ENCODE measurements at places on chromosomes 1 and 21. TPM values are rescaled to one million over a fixed set of nuclear protein-coding genes. Genes with fewer than 3 reads are reported as not detected.
A peak's percentile ranks its signal among the peaks of the same experiment; 100 is the strongest.

DNA sequence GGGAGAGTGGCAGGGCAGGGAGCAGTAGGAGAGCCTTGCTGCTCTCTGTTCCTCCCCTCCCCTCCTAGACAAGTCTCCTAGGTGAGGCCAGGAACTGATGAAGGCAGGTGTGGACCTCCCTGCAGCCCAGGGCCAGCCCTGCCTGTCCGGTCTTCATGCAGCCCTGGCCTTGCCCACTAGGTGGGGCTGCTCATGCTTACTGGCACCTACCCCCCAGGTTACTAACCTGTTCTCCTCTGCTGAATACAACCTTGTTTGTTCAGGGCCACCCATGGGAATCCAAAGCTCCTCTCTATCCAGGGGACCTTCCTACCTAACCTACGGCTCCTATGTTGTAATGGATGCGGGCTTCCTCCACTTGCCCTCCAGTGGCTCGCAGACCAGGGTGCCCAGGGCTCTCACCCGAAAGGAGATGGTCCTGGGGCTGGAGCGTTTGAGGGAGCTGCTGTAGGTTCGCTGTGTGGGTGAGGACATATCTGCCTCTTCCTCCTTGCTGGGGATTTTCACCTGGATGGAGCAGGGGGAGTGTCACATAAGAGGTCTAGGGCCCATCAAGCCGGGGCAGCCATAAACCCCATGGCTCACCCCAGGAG is 7.9 kb upstream of the TNNT2 start:
- DNase-seq: no peak

DNA sequence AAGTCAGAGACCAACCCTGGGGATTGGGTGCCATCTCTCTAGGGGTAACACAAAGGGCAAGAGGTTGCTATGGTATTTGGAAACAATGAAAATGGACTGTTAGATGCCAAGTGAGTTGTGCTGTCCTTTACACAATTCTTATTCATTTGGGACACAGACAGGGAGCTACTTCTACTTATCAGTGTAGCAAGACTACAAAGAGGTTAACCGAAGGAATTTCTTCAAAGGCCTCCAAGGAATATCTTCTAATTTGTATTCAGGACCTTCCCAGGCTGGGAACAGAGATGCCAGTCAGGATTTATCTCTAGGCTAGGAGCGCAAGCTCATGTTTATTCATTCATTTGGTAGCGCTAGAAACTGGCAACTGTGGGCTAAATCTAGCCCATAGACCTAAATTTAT is 2.6 kb downstream of the NAXE start:
- DNase-seq: no peak

GRCh38 chr1:12185918-12186678 is 19.3 kb downstream of the TNFRSF1B start:
- DNase-seq: no peak

The MNDA gene
- total RNA-seq: 2.0 TPM

DNA sequence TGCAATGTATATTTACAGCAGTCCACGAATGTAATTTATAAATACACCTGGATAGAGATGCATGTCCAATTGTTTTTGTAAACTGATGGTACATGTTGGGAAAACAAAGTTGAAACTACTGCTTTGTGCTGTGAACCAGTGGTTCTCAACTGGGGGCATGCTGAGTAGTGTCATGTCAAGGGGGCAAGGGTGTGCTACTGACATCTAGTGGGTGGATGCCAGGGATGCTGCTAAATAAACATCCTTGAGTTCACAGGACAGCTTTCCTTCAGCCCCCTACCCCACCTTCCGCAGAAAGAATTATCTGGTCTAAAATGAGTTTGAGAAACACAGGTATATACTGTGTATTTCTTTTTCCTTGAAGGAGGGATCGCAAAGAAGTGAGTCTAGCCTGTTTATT is 95.9 kb downstream of the RASAL2 start:
- DNase-seq: peak; percentile 1

DNA sequence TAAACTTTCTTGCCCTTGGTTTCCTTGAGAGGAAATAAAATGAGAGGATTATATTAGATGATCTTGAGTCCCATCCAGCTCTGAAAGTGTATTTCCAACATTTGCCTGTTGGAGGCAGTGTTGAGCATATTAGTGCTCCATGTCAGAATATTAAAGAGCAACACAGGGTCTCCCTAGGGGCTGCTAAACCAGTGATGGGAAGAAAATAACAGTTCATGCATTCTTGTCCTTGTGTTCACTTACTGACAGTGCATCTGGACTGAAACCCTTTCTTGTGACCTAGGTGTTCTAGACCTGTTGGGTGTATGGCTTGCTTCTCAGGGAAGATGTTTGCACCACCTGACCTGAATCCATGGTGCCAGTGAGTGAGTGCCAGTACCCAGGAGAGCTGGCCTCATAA is 124.7 kb upstream of the KIAA0040 start:
- DNase-seq: no peak

- DNase-seq: peak; percentile 12
These were observed 45.5 kb downstream of the GRIK3 start for GRCh38 chr1:36988741-36989193.

DNA sequence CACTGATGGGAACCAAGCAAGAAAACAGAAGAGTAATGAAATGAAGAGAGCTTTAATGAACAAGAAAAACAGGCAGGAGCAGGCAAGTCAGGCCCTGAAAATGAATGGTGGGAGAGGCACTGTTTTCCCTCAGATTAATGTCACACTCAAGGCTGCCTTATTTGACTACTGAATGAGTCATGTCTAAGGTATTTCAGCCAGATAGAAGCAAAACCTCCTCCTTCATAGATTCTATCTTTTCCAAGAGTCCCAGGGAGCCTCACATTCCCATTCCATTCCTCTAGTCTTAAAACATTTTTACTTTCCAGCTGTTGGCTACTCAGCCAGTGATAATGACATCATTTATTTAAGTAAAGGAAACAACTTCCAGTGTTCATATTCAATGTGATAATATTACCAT is 228.4 kb upstream of the NRIP1 start:
- no peak for DNase-seq

DNA sequence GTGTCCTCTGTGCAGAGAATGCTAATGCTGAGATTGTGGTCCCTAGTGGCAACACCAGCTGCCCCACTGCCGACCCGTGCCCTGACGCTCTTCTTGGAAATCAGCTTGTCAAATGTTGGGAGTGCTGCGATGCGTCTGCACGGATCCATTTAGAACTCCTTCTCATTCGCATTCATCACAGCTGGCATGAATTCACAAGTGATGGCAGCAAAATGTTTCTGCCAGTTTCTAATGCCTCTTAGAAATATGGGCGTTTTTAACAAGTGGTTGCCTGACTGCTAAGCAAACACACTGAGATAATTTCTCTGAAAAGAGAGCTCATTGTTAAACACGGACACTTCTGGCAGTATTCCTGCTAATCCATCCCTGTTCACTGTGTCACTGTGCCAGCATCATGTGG is 131.9 kb upstream of the KCNJ6 start:
- DNase-seq: no peak

The NPR1 gene
- total RNA-seq: 0.41 TPM

- no peak for DNase-seq
These were observed 150.8 kb upstream of the SGIP1 start for GRCh38 chr1:66383168-66383567.

- DNase-seq: no peak
These were observed 23.6 kb downstream of the XCL2 start for GRCh38 chr1:168520052-168520751.

The CNR2 gene
- not detected for total RNA-seq

DNA sequence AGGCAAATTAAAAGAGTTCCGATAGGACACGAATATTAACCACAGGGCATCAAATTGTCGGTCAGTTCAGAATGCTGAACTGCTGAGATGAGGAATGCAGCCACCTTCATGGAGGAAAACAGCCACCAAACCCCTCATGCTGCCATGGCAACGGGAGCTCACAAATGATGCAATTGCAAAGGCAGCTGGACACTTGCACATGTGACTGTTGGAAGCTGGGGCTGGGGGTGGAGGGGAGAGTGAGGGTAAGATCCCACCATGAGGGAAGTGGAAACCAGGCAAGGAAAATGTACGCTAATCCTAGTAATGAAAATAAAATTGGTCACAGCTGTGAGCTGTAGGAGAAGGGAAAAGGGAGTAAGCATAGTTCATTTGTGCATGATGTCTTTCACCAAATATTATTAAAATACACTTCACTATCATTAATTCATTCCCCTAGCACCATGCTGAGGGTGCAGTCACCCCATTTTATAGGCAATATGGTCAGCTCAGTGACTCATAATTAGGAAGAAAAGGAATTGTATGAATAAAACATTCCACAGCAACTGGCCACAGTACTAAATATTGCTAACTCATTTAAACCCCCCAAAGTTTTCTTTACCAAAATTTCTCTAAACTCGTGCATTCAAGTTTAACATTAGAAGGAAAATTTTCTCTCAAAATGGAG is 15.3 kb downstream of the BECN2 start:
- no peak for DNase-seq

The SDC3 gene
- 57.1 TPM for total RNA-seq

DNA sequence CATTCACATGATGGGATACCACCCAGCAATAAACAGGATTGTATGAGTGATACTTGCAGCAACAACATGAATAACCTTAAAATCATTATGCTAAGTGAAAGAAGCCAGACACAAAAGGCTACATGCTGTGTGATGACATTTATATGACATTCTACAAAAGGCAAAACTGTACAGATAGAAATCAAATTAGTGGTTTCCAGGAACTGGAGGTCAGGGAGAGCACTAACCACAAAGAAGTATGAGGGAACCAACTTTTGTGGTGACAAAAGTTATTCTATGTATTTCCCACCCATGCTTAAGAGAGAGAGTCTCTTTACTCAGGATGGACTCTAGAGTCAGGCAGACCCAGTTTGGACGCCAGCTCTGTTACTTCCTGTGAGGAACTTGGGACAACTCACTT is 364.5 kb upstream of the DAB1 start:
- DNase-seq: no peak

DNA sequence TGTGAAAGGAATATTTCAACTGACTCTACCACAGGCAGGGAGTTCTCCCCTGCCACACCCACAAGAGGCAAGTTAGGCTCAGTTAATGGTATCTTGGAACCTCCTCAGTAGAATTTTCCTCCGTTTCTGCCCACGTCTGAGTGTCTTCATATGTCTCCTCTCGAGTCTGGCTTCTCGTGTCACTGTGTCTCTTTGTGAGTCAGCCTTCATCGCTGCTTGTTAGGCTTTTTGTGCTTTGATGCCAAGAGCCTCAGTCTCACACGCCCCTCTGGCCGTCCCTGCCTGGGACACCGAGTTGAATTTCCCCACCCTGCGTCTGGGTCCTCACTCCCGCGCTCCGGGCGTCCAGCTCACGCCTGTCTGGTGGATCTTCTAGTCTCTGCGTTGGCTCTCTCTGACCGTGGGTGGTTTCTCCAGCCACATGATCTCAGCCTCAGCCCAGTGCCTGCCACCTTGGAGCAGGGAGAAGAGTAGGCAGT is 125.7 kb upstream of the GADD45A start:
- peak; percentile 49 for DNase-seq

DNA sequence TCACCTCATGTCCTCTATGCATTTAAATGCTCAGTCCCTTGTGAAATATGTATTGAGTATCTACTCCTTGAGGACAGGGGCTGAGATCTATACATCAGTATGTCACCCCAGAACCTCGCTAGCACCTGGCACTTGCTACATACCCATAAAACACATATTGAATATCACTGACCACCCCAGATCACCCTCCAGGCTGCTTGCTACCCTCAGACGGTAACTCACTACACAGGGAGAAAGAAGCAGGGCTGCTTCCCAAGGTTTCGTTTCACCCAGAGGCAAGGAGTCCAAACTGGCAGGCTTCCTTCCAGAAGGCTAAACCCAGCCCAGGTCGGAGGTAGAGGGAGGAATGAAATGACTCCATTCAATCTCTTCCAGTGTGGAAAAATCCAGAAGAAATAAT is 8.5 kb downstream of the INKA2 start:
- DNase-seq: no peak

The ANXA9 gene
- total RNA-seq: under 0.01 TPM

The TSNAX gene
- 60.7 TPM for total RNA-seq

The CTSK gene
- 6.9 TPM for total RNA-seq

DNA sequence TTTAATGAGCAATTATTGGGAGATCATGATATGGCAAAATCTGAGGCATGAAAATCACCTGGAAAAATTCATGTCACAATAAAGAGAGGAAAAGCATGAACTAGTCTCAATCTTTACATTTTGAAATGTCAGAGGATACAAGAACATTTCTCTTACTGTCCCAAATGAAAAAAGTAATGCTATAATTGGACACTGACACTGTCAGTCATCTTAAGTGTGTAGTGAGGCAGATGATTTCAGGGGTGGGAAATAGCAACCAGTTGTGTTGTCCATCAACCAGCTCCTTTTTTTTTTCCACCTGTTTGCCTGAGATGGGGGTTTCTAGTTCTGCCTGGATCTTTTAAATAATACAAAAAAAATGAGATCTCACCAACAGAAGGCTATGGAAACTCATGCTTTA is 646.2 kb downstream of the KCNT2 start:
- no peak for DNase-seq

The LINGO4 gene
- total RNA-seq: not detected

The PRMT2 gene
- 216 TPM for total RNA-seq

The CFH gene
- total RNA-seq: 30.6 TPM
